Right ventricle myocardium inferior (tissue), 1 donor: ENCODE measurements at places on chromosomes 4 and X.

- DNase-seq: no peak
Measured at GRCh38 chr4:156190615-156191014, 236.9 kb upstream of the CTSO start.

DNA sequence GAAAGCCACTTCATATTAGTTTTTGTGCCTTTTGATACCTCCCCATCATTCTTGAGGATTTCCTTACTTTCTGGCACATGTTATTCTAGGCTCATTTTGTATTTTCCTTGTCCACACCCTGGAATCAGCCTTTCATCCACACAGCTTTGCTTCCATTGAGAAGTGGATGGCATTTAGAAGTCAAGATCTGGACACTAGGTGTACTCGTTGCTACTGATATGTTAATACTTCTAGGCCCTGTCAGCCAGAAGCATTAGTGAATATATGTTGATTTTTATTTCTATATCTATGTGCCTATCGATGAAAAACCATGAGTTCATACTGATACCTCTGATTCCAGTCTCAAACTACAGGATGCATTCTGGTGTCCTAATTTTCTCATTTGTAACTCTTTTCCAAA, 73.2 kb downstream of the ARHGAP24 start:
- DNase-seq: no peak

DNA sequence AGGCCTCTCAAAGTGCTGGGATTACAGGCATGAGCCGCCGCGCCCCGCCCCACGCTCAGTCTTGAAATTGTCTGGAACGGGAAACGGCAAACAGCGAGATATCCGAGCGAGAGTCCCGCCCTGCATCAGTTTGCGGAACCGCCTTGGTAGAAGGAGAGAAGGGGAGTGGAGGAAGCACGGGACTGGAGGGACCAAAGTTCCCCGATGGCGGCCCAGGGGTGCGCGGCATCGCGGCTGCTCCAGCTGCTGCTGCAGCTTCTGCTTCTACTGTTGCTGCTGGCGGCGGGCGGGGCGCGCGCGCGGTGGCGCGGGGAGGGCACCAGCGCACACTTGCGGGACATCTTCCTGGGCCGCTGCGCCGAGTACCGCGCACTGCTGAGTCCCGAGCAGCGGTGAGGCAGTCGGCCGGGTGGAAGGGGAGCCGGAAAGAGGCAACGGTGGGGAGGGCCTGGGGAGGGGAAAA, at the start of gene BST1:
TSS of gene BST1 (plus strand) at position 125 of the 463 bp plus-strand sequence. CDS start at position 205, 80 bp downstream.
- peak; percentile 93 for DNase-seq

GRCh38 chr4:176099314-176099713, 33.7 kb downstream of the WDR17 start:
- DNase-seq: no peak

DNA sequence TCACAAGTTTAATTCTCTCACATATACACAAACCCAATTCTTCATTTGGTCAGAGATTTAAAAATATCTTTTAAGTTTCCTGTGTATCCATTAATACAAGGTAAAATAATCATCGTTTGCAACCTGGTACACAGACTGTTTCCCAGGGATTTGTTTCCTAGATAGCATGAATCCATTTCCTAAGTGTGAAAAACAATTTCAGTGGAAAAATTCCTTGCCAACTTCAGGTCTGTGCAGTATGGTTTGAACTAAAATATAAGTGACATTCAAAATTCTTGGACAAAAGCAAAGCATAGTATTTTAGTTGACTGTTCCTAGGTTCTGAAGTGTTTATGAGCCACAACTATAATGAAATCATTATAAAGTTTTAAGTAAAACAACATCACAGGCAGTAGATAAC, 24.4 kb downstream of the NAF1 start:
- DNase-seq: no peak

- DNase-seq: no peak
Measured at GRCh38 chr4:106486533-106486932, 118.0 kb upstream of the GIMD1 start.

DNA sequence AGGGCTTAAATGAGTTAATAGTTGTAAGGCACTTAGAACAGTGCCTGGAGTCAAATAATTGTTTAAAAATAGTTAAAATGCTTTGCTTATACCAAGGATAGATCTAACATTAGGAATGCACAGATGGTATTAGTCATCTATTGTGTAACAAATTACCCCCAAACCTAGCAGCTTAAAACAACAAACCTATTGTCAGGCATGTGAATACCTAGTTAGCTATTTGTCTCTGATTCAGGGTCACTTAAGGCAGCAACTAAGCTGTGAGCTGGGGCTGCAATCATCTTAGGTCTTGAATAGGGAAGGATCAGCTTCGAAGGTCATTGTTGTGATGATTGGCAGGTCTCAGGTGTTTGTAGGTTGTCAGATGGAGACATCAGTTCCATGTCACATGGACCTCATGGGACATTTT, 42.4 kb upstream of the AGA start:
- no peak for DNase-seq

- DNase-seq: no peak
Measured at GRCh38 chrX:44400588-44400987, 57.1 kb upstream of the EFHC2 start.

GRCh38 chrX:99909946-99910345, 500.1 kb downstream of the PCDH19 start:
- no peak for DNase-seq

DNA sequence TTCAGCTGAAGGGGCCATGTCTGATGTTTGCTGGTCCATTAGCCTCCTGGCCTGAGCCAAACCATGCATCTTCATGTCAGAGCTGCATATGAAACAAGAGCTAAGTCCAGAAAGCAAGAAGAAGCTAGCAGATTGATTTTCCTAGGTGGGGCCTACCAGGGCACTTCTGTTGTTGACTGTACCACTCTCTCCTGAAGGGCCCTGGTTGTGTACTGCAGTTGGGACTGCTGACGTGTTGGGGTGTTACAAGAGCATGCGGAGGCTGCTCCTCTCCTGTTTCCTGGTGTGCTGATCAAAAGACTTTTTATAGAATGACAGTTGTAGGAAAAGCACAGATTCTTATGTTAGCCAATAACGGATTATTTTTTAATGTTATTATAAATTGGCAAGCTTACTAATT, 145.1 kb downstream of the TBL1X start:
- DNase-seq: no peak

- DNase-seq: no peak
Measured at GRCh38 chr4:89303177-89303576, 4.4 kb downstream of the GPRIN3 start.

DNA sequence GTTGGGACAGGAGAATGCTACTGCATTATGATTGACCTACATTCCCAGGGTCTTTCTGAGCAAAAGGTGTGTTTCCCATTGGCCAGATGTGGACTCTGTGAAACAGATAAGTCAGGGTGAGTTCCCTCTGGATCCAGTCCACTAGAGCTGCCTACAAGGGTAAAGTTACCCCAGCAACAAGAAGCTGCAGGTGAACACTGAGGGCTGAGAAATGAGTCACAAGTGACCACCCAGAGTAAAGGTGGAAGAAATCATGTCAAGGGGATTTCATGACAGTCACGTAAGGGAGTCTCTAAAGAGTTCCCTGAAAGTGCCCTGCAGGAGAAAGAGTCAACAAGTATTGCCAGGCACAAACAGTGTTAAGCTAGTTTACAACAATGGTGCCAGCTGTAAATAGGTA, 16.3 kb downstream of the F8A1 start:
- DNase-seq: no peak

GRCh38 chr4:109134921-109135320, 167.5 kb downstream of the COL25A1 start:
- DNase-seq: no peak

- no peak for DNase-seq
Measured at GRCh38 chr4:39502019-39502663, 25.1 kb downstream of the UGDH start.

- no peak for DNase-seq
Measured at GRCh38 chr4:76637712-76638361, 202.8 kb downstream of the SHROOM3 start.

- DNase-seq: no peak
Measured at GRCh38 chr4:110055158-110055768, 142.6 kb downstream of the EGF start.

DNA sequence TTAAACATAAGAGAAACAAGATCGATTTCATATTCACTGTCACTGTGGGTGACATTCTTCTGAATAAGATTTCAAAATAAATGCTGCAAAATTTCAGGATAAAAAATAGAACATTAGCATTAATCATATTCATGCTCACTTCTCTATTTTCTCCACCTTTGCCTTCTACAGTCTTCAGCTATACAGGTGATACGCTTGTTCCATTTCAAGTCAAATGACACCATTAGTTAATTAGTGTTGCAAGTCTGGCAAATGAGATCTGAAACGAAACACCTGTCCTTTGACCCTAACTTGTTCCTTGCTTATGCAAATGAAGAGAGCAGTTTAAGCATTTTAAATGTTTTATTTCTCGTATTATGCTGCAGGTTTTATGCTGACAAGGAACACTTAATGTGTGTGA, 667.5 kb upstream of the MAGEB2 start:
- DNase-seq: no peak

- peak; percentile 80 for DNase-seq
Measured at GRCh38 chr4:139144161-139144859, 32.7 kb downstream of the ELF2 start.

DNA sequence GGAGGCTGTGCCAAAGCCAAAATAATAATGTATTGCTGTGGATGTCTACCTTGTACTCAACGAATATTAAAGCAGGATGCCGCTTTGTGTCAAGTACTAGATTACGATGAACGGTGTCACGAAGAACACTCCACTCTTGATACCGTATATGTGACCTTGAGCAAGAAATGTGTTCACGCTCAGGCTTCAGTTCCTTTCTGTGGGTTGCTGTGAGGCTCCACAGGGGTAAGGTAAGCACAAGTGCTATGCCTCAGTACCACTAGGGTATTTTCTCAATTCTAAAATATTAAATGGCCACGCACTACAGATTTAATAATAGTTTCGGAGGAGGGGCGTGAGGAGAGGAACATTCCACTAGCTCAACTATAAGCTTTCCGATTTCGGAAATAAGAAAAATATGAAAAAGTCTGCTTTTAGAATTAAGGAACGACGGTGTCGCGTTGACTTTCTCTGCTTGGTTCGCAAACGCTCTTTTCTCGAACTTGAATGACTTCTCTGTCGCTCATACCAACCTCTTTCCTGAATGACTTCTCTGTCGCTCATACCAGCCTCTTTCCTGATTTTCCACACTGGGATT, 607 bp upstream of the SCOC start:
- no peak for DNase-seq

- DNase-seq: no peak
Measured at GRCh38 chr4:104596189-104596588, 101.5 kb upstream of the CXXC4 start.

GRCh38 chr4:99071159-99071558, 17.4 kb downstream of the ADH5 start:
- no peak for DNase-seq

GRCh38 chrX:34406580-34406979, 250.5 kb downstream of the TMEM47 start:
- DNase-seq: no peak

GRCh38 chrX:20951016-20951810, 423.0 kb upstream of the CNKSR2 start:
- no peak for DNase-seq

DNA sequence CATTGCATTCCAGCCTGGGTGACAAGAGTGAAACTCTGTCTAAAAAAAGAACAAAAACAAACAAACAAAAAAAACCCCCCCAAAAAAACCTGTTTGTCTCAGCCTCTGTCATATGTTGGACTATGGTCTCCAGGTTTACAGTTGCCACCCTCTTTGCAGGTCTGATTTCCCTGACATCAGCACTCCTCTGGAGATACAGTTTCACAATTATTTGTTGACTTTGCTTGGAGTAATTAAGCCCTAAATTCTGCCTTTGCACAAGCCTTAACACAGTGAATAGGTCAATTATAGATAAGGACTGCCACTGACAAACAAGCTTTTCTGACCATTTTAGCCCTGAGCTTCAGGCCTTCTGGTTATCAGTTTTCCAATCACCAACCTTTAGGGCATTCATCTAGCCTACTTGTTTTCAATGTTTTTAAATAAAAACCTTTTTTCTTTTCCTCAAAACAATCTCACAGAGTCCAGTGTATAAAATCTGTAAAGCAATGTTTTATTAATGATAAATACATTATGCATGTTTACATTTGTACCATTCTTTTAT, 20.4 kb upstream of the MAPK10 start:
- no peak for DNase-seq

- DNase-seq: no peak
Measured at GRCh38 chr4:173119818-173120217, 48.8 kb upstream of the GALNT7 start.

DNA sequence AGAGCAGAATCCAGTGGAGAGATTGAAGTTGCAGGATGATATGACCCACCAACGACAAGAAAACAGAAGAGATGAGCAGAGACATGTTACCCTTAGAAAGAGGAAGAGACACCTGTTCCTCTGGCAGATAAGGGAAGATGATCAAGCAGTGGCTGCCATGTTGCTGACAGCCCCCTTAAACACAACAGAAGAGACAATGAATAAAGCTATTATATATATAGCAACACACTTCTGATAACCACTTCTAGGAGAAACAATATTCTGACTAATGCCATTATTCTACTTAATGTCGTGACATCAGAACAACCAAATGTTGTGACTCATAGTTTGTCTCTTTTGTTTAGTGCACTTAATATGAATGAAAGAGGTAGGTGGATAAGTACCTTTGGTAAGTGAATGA, 44.9 kb downstream of the SH3RF1 start:
- DNase-seq: no peak

DNA sequence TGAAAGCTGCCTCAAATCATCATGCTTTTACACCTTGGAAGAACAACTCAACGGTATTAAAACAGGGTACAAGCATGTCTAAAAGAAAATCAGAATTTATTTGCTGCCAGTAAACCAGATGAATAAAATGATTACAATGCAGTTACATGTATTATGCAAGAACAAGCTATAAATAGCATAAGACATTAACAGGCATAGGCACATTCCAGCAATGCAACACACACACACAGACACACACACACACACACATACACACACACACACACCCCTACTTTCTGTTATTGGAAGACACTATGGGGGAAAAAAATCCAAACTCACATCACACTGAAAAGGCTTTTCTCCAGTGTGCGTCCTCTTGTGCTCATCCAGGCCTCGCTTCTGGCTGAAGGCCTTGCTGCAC, 212.5 kb downstream of the PRDM5 start:
- no peak for DNase-seq

- DNase-seq: no peak
Measured at GRCh38 chr4:76703676-76704075, 194.3 kb downstream of the SOWAHB start.
